ENCODE measurements at places on chromosomes 7 and 10.

DNA sequence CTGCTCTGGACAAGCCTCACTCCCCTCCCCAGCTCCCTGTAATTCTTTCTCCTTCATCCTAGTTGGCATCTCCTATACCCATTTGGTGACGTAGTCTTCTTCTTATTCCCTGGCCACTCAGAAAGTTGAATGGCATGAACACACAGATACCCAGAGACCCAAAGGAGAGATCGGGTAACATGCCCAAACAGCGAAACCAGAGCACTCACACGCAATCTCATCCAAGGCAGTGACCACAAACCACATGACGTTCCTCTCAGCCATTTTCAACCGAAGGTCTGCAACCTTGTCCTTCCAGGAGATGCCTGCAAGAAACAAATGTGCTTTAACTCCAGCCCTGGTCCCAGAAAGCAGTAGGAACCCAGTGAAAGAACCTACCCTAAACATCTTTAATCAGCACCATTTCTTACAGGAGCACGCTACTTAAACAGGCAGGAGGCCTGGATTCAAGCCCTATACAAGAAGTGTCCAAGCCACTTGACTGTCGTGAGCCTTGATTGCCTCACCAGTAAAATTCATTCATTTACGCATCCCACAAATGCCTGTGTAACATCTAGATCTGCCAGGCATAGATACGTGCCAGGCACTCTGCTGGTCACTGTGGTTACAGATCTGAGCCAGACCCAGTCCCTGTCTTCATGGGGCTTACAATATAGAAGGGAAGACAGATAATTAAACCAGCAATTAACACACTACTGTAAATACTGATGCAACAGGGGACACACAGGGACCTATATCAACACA, 37.1 kb downstream of the XPNPEP1 start:
- no peak for DNase-seq

DNA sequence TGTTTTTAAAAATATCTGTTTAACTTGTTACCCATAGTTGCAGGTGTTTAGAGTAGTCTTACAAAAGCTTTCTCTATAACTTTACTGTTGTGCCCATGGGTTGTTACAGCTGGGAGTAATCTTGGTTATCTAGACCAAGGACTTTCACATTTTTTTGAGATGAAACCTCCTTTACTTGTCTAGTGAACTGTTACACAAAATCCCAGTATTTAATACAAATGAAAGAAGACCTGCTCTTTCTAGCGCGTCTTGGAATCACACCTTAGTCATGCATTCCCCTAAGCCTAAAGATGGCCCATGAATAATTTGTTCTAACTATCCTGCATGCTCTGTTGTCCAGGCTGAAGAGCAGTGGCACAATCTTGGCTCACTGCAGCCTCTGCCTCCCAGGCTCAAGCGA, 38.0 kb downstream of the CSGALNACT2 start:
- no peak for DNase-seq

DNA sequence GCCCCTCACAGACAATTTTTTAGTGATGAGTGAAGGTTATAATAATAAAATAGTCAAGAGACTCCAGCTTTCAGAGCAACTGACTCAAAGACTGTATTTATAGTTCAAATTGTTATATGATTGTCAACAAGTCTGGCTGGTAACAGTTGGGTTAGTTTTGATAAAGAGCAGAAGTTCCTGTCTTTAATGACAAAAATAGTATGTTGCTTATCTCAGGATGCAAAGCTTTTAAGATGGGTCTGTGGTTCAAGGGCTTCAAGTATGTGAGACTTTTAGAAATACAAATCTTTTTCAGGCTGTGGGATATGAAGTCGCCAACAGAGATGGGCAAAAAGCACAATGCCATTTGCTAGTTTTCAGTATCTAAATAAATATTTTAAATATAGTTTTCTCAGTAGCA, 118.4 kb downstream of the ABCA13 start:
- DNase-seq: no peak

DNA sequence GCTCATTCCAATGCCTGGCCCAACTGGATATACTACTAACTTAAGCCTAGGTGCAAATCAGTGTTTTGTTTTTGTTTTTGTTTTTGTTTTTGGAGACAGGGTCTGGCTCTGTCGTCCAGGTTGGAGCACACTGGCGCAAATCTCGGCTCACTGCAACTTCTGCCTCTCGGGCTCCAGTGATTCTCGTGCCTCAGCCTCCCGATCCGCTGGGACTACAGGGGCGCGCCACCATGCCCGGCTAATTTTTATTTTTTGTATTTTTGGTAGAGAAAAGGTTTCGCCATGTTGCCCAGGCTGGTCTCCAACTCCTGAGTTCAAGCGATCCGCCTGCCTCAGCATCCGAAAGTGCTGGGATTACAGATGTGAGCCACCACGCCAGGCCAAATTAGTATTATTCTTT, 1.6 kb downstream of the PPP3CB start:
- no peak for DNase-seq

GRCh38 chr10:3635697-3636096, 149.3 kb downstream of the KLF6 start:
- no peak for DNase-seq

GRCh38 chr10:69826094-69826493, 24.4 kb downstream of the COL13A1 start:
- no peak for DNase-seq

DNA sequence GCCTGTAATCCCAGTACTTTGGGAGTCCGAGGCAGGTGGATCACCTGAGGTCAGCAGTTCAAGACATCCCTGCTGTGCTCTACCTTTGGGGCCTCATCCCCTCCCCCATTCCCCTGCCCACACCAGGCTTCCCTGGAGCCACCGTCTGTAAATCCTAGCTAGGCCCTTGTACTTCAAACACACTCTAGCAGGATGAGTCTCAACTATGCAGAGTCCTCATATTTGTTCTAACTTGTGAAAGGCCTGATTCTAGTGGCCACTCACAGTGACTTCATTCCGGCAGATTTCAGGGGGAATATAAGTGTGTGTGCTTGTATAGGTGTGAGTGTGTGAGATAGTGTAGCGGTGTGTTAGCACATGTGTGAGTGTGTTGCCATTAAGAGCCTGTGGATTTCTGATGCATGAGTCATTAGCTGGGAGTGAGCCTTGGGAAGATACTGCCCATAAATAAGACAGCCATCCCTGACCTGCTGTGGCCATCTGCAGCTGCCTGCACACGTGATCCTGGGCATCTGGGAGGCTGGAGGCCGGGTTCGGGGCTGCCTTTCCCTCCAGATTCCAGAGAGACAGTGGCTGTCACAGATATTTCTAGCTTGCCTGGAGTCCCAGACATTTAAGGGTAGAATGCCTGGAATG, 1.7 kb upstream of the NEURL1 start:
- DNase-seq: no peak

GRCh38 chr10:45052700-45053099, 52.0 kb downstream of the ZNF22 start:
- no peak for DNase-seq

DNA sequence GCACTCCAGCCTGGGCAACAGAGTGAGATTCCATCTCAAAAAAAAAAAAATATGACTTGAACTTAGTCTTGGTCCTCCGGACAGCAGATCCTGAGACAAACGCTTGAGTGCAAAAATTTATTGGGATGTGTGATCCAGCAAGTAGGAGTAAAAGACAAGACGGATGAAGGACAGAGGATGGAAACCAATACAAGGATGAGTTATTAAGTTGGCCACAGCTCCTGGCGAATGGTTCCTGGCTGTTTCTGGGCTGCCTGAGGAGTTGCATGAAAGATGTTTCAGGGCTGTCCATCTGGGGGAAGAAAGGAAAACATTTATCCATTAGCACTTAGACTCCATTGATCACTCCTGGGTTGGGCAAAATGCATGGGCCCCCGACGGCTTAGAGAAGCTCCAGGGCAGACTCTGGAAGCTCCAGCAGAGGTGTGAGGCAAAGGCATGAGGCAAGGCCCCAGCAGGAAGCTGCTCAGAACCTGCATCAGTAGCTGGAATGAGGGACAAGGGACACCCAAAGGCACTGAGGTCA, 98.3 kb upstream of the ZNF438 start:
- DNase-seq: no peak

DNA sequence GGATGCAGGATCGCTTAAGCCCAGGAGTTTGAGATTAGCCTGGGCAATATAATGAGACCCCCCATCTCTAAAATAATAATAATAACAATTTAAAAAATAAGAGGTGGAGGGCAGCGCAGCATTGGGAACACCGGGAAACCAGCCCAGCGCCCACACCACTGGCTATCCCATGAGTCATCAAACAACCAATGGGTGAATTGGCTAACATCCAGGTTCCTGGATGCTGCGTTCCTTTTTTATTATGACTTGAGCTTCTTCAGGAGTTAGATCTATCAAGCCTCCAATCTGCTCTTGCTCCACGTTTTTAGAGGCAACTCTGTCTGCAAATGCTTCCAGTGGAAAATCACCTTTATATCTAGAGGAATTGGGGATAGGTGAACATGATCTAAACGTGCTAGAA, 10.0 kb upstream of the LRRC4 start:
- no peak for DNase-seq

- no peak for DNase-seq
These were observed 690.6 kb downstream of the LRMDA start for GRCh38 chr10:76122056-76122455.

DNA sequence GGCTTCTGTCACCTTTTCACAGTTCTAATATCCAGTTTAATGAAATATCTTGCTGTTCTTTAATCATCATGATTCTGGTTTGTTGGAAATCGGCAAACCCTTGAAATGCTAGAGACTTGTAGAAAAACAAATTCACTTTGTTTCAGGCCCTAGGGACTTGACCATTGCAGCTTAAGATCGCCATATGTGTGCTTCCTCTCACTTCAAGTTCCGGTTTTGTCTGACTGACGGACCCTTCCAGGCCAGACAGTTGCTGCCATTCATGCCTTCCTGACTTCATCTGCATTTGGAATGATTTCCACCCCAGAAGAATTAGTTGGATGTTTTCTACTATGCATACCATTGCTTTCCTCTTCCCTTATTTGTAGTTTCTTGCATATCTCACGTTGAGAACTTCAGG, 125.6 kb downstream of the CELF2 start:
- no peak for DNase-seq

DNA sequence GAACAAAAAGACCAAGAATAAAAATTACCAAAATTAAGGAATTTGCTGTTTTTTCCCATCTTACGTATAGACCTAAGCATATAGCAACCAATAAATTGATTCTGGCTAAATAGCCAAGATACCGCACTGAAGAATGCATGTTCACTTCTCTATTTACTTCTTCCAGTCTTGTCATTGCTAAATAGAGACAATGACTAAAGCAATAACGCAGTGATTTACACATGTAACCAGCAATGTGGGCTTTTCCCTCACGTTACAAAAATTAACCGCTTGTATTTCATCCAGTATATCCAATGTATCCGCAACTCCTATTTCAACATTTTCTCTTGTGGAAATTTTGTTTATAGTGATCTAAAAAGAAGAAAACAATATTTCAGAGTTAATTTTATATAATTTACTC, 5.6 kb downstream of the TMEM168 start:
- no peak for DNase-seq

DNA sequence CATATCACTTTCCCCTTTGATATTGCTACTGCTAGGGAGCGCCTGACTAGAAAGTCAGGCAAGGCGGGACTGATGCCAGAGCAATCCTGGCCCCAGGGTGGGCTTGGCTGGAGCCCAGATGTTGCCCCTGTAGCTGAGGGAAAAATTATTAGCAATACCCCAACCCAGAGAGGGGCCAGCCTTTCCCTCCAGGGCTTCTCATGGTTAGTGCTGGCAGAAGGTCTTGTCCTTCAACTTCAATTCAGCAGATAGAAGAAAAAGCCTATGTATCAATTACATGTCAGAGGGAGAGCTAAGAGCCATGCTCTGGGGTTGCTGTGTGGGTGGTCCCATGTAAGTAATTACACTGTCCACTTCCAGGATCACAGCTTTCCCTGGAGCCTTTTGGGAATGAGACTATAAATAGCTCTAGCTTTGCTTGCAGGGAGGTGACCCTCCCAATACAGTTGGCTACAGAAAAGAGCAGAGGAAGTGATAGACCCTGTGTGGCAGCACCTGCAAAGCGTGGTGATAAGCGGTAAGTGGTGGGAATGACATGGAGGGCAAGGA, 579.1 kb downstream of the CCSER2 start:
- no peak for DNase-seq

DNA sequence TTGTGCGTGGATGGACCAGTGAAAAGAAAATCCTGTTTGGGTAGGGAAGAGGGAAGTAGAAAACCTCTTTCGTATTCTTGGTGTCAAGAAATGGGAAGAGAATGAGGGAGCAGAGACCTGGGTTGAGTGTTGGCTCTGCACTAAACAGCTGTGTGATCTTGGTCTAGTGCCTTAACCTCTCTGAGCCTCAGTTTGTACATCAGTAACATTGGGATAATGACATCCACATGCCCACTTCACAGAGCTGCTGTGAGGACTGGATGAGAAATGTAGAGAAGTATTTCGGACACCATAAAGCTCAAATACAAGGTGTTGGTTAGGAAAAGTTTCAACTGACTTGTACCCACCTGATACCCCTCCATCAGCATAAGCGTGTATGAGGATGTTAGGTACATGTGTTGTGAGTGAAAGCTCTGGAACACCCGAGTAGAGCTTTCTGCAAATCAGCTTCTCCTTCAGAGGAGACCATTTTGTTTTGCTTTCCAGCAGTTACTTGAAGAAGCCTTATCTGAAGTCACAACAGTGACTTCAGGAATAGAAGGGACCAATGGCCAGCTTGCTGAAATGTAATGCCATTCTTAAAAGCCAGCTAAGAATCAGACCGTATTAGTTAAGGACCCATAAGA, 11.2 kb downstream of the TRIM56 start:
- DNase-seq: no peak

DNA sequence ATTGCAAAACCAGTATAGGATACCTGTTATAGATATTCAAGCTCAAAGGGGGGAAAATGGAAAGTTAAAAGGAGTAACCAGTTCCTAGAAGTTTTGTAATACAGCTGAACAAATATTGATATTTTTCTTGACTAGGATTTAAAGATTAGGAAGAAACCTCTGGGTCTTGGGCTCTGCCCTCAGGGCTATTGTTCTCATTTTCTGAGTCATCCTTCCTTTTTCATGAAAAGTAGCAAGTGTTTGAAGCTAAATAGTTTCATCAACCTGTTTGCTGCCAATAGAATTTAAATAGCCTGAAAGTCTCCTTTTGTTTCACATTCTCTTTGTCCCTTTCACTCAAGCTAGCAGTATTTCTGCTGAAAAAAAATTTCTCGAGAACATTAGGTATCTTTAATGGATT, 1061.1 kb upstream of the GHITM start:
- DNase-seq: no peak

- DNase-seq: no peak
These were observed 77.9 kb upstream of the PLXNA4 start for GRCh38 chr7:132654150-132654549.

- no peak for DNase-seq
These were observed 2.0 kb downstream of the SAMD9 start for GRCh38 chr7:93115796-93116195.

DNA sequence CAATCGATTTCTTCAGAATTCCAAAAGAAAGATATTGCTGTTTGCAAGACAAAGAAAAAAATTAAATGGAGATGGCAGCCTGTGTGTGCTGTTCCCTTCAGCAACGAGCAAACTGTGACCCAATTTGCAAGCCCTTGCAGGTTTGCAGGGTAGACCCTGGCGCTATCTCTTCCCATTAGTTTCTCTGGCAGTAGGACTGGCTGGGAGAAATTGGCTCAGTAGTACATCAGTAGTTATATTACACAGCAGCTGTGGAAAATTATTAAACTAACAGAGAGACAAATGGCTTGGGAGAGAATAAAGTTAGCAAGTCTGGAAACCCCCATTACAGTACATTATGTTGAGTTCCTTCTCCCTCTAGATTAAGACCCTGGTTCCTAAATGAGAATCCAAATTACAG, 116.4 kb upstream of the ITGB1 start:
- no peak for DNase-seq

Data from CD4-positive, alpha-beta T cell treated with Interleukin-15 for 1 hour (primary cell).